Sciatic nerve (tissue), 2 donors: ENCODE measurements at places on chromosomes 6 and 20. TPM values are rescaled to one million over a fixed set of nuclear protein-coding genes. Genes with fewer than 3 reads are reported as not detected.
A peak's percentile ranks its signal among the peaks of the same experiment; 100 is the strongest.

The SGK2 gene
- total RNA-seq, result 7.7 TPM

- no peak for DNase-seq
Observed at GRCh38 chr6:106974999-106975737, 639 bp upstream of the CD24 start.

- DNase-seq, result no peak
Observed at GRCh38 chr20:43572891-43573290, 14.1 kb downstream of the SGK2 start.

DNA sequence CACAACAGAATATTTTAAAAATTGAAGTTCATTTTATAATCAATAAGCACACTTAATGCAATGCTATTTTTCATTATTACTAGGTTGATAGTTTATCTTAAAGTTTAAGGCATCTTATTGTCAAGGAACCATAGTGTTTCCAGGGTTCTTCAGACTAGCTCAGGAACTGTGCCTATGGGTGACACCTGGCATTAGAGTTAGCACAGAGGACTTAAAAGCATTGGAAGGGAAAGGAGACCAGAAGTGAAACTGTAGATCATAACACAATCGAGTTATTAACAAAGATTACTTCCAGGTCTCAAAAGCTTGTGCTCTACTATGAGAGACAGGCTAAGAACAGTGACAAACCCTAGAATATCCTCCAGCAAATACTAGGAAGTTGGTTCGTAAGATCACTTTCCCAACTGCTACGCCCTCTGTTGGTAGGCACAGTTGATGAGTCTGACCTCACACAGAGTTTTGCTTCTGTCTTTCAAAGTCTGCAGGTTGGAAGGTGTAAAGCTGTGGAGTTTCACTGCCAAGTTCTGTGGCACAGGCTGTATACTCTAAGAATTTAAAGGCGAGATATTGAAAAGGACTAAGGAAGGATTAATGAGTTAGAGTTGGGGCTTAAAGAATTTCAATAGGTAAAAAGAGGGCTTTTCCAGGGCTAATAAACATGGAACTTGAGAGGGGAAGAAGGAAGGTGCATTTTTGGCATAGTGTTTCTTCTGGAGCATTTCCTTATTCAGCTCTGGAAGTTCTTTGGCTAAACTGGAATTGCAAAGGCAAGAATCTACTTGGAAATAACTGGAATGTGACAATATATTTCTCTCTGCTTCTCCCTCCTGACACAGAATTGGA lies 531.3 kb upstream of the JAG1 start:
- DNase-seq, result peak; percentile 69
